ENCODE measurements at places on chromosomes 11 and 22.

DNA sequence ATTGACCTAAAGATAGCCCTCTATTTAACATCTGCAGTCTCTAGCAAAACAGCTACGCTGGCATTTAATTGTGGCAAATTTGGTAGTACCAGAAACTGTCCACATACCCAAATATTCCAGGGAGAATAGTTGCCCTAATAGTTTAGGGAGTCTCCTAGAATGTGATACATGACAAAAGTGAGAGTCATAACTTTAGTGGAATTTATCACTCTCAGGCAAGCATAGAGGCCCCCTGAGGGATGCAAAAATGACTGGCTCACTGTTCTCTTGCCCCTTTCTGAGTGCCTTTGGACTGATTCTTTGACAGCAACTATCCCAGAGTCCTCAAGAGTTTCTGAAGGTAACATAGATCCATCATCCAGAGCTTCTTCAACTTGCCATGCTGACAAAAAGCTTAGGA, 2.3 kb upstream of the OR51B4 start:
- DNase-seq = peak; percentile 18

- no peak for DNase-seq
These were observed 45.6 kb downstream of the PISD start for GRCh38 chr22:31616315-31616980.

DNA sequence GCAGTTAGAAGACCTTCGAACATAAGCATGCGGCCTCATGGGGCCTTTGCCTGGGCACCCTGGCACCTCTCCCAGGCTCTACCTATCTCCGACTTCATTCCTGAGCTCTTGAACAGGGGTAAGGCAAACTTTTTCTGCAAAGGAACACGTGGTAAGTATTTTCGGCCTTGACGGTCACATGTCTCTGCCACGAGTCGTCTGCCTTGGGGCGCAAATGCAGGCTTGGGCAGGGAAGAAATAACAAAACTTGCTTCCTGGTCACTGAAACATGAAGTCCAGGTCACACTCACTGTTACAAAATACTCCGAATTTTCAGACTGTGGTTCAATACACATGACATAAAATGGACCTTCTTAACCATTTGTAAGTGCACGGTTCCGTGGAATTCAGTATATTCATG, 3.4 kb upstream of the ASCL2 start:
- DNase-seq = no peak

DNA sequence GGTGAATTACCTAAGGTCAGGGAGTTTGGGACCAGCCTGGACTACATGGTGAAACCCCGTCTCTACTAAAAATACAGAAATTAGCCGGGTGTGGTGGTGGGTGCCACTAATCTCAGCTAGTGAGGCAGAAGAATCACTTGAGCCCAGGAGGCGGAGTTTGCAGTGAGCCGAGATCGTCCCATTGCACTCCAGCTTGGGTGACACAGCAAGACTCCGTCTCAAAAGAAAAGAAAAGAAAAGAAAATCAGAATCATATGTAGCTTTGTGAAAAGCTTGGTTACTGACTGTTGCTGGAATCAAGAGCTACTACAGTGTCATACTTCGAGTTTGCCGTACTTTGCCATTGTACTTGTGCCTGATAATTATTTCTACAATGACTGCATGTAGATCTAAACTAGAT, 4.2 kb upstream of the TMEM135 start:
- DNase-seq = no peak

- DNase-seq = peak; percentile 28
These were observed 10.9 kb downstream of the OMP start for GRCh38 chr11:77113382-77114088.

- peak; percentile 37 for DNase-seq
These were observed 1.1 kb downstream of the CSTF3 start for GRCh38 chr11:33160136-33160535.

- no peak for DNase-seq
These were observed 28.7 kb downstream of the GGTLC2 start for GRCh38 chr22:22673099-22673498.

DNA sequence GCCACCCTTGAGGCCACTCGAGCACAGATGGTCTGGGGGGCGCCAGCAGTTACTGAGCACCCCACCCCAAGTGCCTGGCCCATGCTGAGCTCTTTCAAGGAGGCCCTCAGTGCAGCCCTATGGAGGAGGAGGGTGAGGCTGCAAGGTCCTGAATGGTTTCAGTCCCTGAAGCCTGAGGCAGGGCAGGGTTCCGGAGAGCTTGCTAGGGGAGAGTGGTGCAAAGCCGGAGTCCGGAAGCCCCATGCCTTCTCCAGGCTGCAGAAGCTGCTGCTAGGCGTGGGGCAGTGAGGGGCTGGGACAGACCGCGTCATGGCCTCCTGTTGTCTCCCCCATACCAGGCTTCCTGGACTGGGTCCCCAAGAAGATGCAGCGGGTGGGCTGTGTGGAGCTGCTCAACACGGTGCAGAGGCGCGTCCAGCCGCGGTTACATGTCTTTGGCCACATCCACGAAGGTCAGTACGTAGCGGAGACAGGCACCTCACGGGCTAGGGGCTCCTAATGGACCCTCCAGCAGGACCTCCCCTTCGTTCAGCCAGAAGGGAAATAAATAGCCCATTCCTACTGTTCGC, 90.6 kb downstream of the MPPED1 start:
- no peak for DNase-seq

GRCh38 chr22:24107661-24108060, 73.6 kb upstream of the SUSD2 start:
- DNase-seq = peak; percentile 93

DNA sequence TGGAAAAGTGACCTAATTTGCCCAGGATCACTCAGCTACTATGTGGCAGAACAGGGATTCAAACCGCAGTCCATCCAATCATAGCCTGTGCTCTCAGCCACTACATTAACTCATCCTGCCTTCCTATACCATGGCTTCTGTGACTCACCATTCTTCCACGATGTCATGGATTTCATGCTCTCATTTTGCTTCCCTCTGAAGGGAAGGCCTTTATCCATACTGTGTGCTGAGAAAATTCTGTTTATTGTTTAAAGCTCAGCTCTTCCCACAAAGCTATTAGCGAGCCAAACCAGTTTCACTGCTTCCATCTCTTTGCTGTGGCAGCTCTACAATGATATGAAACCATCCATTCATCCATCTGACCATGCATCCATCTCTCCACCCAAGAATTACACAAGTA, 289.9 kb downstream of the TENM4 start:
- no peak for DNase-seq

GRCh38 chr11:119991669-119992068, 146.2 kb downstream of the TRIM29 start:
- DNase-seq = no peak

GRCh38 chr11:70139785-70140410, 61.8 kb downstream of the ANO1 start:
- DNase-seq = no peak

DNA sequence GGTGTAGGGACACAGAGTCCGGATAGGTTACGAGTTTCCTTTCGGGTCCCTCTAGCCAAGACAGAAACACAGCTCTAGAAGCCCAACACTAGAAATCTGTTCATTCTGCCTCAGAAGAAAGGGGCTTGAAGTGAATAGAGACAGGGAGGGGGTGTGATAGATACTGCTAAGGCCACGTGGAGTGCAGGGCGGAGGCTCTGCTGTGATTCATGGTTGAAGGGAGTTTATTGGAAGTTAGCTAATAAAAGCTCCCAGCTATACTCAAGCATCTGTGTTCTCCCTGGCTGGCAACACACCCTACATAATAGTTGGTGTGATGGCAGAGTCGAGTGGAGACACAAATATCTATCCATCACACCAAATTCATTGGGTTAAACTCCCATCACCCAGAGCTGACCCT, 337.4 kb downstream of the CADM1 start:
- no peak for DNase-seq

GRCh38 chr22:17368554-17369438, 464 bp upstream of the CECR2 start:
- DNase-seq = no peak

DNA sequence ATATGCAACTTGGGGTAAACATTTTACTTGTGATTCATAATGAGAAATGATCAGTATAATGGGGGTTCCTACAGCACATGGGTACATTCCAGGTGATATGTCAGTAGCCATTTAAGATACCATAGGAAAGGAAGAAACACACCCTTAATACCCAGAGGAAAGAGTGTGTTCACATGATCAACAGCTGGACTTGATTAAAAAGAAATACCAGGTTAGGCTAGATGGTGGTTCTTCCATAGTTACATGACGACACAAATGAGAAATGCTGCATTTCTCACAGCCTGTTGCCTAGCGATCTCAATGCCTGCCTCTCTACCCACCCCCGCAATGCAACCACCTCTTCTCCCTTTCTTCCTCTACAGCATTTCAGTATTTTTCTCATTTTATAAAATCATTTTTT, 96.8 kb downstream of the TTC28 start:
- peak; percentile 95 for DNase-seq

DNA sequence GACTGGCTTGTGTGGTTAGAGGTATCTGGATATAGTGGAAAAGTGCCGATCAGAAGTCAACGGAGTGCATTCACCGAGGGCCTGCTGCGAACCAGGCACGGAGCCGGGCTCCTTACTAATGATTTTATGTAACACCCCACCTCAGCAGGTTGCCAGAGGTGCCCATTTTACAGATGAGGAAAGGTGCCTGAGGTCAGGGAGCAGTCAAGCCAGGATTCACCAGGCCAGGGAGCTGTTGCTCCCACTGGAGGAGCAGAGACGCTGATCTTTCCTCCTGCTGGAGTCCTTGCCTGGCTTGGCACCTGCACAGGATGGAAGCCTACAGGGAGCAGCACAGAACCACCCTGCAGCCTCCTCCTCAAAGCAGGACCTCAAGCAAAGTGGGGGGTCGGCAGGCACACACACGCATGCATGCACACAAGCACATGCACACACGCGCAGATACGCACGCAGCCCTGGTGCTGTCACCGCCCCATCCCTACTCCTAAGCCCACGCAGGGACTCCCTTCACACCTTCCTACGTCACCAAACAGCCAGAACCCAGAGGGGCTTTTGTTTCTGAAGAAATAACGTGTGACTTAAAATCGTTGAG, 16.2 kb downstream of the RSPH14 start:
- no peak for DNase-seq

DNA sequence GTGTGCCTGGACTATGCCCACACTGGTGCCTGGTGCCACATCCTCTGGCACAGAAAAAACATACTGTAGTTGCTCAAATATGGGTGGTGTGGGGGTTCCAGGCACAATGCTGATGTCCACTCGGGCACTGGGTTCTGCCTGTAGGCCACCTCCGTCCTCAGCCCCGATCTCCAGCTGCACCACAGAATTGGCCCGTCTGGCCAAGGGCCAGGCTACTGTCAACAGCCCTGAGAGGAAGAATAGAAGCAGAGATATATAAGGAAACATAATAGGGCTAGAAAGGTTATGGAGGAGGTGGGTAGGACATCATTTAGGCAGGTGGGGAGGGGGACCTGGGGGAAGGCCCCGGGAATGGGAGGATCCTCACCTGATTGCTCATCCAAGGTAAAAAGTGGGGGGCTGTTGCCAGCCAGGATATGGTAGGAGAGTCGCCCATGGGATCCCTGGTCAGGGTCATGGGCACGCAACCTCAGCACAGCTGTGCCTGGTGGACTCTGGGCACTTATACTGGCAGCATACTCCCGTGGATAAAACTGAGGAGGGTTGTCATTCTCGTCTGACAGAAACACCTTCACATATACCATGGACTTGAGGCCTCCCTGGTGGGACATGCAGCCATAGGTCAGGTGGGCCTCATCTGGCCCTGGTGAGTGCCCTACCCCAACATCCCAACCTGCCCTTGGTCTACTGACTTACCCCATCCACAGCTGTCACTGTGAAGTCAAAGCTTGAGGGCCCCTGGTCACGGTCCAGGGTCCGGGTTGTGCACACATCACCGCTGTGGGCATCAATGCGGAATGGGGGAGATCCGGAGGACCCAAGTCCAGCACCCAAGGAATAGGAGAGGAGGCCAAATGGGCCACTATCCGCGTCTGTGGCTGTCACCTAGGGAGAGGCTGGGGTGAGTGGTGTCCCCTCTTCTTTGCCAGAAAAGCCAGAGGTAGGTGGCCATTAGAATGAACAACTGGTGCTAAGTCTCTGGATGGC, 14.5 kb upstream of the TPP1 start:
- no peak for DNase-seq

DNA sequence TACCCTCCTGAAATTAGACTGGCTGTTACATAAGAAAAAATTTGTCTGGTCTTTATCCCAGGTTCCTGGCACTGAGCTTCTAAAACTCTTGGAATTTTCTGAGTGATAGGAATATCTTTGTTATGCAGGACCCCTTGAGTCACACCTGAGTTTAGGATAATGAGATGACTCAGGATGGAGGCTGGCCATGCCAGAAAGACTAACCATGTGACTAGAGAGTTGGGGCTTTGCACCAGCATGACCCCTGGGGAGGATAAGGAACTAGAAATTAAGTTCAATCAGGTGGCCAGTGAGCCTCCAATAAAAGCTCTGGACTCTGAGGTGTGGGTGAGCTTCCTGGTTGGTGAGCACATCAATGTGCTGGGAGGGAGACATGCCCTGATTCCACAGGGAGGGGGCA, 88.1 kb downstream of the XRRA1 start:
- DNase-seq = no peak

DNA sequence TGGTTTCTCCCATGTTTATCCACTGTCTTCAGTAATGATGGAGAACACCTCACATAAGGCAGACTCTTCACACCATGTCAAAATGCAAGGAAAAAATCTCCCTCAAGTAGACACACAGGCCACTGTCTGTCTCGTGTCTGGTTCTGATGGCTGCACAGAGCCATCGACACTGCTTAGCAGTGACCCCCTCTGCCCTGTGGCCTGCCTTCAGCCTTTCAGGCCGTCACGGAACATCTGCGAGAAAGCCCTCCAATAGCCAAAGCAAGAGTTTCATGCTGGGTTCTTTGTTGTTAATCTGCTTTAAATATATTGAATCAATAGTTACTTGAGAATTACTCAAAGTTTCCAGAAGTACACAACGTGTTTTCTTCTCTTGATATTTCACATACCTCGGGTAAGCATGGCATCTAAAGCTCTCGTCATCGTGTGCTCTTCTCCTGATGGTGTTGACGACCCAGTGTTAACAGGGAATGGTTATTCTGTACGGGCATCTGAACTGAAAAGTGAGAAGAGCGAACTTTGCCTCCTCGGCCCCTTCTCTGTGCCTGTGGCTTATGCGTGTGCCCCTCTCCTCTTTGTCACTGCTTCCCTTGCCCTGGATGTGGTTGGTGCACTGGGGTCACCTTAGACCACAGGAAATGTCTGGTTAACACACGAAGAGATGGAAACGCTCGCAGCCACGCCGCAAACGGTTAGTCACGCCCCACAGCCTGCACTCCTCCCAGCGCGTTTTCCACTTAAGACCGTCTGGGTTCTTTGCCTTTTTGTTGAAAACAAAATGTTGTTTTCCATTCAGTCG, 33.4 kb upstream of the CTTN start:
- DNase-seq = no peak

GRCh38 chr11:1077033-1077416, 2.4 kb downstream of the MUC2 start:
- DNase-seq = no peak

Data from AG10803 (cell line).